ENCODE measurements at places on chromosomes 4 and X.

- no peak for DNase-seq
These were observed 2020.8 kb upstream of the ADGRL3 start for GRCh38 chr4:59179372-59179771.

DNA sequence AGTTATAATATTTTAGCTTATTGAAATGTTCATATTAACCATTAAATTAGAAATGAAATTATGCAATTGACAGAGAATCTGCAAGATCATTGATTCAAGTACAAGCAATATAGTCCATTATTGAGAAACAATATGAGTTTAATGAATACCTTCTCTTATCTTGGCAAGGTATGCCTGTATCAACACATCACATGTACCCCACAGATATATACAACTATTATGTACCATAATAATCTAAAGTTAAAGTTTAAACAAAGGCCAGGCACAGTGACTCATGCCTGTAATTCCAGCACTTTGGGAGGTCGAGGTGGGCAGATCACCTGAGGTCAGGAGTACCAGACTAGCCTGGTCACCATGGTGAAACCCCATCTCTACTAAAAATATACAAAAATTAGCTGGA, 514.7 kb downstream of the PCDH7 start:
- no peak for DNase-seq

DNA sequence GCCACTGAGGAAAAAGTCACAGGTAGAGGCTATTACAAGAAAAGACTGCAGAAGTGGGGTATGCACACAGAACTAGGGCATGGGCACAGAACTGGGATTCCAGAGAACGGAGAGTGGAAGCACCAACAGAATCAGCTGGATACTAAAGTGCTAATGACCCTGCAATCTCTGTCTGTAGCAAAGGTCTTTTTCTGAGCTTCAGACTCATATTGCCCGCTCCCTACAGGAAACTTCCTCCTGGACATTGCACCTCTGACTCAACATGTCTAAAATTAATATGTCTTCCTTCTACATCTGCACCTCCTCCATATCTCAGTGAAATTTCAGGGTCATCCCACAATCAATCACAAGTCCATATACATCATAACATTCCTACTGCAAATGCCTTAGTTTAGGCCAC, 5.3 kb upstream of the CAMK2D start:
- no peak for DNase-seq

DNA sequence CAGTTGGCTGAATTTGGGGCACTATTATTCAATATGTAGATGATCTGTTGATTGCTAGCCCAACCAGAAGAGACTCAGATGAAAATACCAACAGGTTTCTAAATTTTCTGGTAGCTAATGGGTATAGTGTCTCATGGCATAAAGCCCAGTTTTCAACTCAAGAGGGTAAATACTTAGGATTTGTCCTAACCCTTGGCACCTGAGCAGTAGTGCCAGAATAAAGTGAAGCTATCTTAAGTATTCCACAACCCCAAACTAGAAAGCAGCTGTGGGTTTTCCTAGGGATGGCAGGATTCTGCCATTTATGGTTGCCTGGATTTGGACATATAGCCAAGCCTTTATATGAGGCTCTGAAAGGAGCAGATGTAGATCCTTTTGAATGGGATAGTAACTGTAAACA, 119.0 kb downstream of the AGTR2 start:
- DNase-seq, result no peak

- DNase-seq, result no peak
These were observed 141.0 kb downstream of the TSPAN5 start for GRCh38 chr4:98517218-98518021.

- DNase-seq, result no peak
These were observed 106.2 kb downstream of the RS1 start for GRCh38 chrX:18565727-18566126.

DNA sequence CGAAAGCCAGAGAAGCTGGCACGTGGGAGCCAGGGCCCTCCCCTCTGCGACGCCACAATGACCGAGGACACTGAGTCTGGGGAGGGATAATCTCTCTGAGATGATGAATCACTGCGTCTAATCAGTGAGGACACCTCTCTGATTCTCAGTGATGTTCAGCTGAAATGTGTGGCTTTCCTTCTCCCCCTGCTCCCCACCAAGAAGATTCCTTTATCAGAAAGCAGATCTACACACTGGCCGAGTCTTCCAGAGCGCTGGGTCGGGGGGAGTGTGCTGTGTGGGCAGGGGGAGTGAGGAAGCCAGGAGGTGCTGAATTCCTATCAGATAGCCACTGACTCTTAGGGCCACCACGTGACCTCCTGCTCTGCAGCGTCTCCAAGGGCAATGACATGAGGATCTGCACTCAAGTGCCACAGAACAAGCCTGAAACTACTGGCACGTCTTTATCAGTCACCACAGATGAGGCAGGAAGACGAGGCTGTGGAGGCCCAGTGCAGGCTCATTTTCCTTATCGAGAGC, 89.2 kb downstream of the GATB start:
- no peak for DNase-seq

DNA sequence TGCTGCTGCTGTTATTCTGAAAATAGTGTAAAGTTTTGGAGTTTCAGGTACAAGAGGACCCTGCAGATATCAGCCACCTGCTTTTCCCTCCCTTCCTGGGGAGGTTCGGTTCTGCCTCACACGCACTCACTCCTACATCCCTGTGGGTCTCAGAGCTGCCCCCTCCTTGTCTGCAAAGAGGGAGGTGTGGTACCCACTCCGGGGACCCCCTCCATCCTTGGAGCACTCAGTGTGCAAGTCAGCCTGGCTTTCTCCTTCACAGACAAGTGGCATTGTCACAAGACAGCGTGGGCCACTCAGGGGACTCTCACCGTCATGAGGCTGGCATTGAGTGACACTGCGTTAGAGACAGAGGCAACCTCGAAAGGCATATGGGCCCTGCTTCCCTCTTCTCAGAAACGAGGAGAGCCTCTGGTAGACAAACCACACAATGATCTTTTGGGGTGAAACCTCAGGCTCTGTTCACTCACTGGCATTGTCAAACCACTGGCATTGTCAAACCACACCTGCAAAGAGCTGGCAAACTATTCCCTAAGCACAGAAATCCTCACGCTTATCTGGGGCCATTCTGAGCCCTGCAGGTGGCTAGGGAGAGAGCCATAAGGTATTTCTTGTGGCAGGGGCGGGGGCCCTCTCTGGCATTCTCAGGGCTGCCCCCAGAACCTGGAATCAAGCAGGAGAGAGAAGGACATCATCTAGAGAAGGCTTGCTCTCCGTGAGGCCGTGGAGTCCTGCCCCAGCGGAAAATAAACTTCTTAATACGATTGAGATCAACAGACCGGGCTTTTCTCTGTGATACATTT, 285.0 kb downstream of the SHOX start:
- no peak for DNase-seq

GRCh38 chr4:185500576-185500975, 29.0 kb upstream of the CCDC110 start:
- DNase-seq, result no peak

DNA sequence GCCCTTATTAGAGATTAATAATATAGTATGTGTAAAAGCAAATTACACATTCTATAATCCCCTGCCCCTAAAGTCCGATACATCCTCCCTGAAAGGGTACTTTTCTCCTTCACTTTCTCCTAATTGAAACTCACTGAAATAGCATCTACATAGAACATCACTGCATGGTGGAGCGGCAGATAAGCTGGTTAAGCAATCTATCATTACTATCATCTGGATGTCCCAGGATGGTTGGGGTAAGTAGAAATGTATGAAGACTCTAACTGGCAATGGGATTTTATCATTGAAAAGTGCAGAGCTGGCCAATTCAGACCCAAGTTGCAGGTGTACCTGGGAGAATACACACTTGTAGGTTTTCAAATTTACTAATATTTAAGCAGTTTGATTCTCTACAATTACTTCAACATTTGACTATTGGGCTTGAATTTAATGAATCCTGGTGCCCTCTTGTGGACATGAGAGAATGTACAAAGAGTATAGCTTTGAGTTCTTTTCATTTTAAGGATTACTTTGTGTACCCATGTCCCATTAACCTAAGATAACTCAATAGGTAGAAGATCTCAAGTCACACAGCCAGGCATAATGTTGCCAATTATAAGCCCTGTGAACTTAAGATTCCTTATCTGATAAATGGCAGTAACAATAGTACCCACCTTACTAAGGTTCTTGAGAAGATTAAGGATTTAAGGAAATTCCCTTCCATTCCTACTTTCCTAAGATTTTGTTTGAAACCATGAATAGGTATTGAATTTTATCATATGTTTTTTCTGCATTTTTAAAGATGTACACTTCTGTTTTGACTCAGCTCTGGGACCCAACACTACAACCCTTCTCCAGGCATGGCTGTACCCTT, 69.8 kb downstream of the SHROOM3 start:
- no peak for DNase-seq

DNA sequence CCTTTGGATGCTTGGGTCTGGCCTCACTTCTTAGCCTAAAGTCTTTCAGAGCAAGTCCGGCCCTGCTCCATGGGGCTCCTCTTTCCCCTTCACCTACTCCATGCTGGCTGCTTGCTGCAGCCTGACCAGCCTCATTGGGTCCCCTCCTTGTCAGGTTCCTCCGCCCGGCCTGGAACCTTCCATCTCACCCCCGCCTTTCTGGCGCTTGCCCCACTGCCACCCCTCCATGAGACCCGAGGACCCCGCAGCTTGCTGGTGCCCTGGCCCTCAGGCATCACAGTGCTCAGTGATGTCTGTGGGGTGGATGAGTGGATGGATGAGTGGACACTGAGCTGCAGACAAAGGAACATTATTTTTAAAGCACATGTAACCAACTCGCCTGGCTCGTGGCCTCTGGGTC, 24.7 kb downstream of the SORCS2 start:
- DNase-seq, result no peak

DNA sequence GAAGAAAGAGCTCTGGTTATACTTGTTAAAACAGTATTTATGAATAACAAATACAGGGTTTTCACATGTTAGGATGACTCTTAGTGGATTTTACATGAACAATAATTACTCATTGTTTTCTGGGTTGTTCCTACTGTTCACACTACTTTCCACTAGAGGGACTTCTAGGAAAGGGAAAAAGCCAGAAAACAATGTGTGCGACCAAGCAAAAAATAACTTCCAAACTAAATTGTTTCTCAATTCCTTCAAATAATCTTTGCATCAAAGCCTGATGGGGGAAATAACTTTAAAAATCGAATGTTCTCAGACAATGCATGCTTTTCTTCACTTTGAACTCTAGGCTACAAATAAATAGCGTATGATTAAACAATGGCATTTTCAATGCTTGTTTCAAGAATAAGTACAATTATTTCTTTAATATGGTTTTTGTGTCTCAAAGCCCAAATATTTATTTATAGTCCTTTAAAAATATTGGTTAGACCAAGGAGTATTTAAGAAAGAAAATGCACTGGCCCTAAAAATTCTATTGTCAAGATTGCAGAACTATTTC, 72.1 kb upstream of the ETNPPL start:
- DNase-seq, result no peak

DNA sequence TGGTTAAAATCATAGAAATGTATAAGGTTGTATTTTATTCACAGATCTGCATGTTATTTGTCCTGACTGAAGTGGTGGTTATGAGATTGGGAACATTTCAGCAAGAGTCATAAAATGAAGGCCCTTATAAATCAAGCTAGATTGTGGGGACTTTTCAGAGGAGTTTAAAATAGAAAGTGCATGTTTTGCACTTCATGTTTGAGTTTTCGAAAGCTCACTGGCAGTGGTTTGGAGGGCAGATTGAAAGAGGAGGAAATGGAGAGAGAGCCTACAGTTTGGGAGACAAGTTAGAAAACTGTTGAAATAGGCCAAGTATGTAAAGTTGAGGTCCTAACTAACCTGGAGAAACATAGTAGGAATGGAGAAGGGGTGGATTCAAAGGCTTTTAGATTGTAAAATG, 124.9 kb downstream of the KDM6A start:
- DNase-seq, result no peak

GRCh38 chr4:80989921-80990544, 40.5 kb upstream of the BMP3 start:
- no peak for DNase-seq

GRCh38 chr4:41318839-41319530, 62.3 kb downstream of the UCHL1 start:
- no peak for DNase-seq

DNA sequence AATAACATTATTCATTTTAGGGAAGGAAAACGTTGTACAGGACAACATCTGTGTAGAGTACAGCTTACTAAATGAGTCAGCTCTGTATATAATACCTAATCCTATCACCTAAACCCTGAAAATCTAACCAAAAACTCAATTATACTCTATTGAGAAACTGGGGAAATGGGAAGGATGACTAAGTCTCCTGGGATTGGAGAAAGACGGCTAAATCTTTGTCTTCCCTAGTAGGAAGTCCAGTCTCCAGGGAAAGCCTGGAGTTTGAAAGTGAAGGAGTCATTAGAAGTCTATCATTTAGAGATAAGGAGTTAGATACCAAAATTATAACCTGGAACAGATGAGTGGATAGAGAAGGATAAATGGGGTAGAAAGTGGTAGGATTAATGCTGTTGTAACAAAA, 286.5 kb downstream of the STK32B start:
- no peak for DNase-seq

- DNase-seq, result no peak
These were observed 71.7 kb upstream of the TLR3 start for GRCh38 chr4:185997296-185997695.

GRCh38 chr4:150167054-150167453, 88.8 kb downstream of the DCLK2 start:
- no peak for DNase-seq

DNA sequence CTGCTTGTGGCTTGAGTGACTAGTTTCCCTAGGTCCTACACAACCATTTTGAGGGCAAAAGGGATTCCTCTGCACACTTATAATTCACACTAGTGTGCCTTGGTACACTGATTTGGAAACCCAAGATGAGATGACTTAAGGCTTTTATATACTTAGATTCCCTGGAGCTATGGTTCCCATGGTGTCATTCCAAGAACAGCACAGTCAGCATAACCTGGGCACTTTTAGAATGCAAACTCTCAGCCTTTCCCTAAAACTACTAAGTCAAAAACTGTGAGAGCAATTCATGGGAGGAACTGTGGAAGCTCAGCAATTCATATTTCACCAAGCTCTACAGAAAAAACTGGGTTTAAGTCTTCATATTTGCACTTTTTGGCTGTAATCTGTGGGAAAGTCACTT, 38.0 kb upstream of the ZC4H2 start:
- DNase-seq, result no peak

DNA sequence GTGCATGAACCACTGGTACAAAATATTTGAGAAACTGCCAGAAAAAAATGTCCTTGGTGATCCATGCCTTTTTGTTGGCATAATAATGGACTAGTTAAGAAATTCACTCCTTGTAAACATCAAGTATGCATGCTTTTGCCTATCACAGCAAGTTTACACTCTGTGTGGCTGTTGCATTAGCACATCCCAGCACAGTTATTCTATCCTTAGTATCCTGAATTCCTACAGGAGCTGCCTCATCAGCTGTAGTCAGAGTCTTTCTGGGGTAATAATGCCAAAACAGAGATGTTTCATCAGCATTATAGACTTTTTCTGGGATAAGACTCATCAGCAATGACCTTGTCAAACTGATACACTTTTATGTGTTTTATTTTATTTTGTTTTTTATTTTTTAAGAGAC, 82.8 kb downstream of the CHIC2 start:
- no peak for DNase-seq

GRCh38 chr4:152095701-152096070, 334.9 kb upstream of the GATB start:
- DNase-seq, result no peak
